Neural progenitor cell (in vitro differentiated cells): ENCODE measurements at places on chromosomes 16 and 17.

DNA sequence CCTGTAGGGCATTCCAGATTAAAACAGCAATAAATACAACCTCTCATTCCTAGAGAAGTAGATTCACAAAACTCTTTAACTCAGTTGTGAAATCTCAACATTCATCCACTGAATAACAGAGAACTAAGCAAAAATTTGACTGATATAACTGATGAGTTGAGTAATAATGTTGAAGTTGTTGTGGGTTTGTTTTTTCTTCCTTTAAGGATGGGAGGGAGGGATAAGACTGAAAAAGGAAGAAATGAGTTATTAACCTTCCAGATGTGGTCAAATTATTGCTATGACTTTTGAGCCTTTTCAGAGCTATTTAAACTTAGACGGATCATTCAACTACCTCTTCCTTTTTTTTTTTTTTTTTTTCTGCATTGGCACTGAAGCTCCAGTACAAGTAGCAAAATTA, 38.6 kb downstream of the SKAP1 start:
- DNase-seq: no peak

DNA sequence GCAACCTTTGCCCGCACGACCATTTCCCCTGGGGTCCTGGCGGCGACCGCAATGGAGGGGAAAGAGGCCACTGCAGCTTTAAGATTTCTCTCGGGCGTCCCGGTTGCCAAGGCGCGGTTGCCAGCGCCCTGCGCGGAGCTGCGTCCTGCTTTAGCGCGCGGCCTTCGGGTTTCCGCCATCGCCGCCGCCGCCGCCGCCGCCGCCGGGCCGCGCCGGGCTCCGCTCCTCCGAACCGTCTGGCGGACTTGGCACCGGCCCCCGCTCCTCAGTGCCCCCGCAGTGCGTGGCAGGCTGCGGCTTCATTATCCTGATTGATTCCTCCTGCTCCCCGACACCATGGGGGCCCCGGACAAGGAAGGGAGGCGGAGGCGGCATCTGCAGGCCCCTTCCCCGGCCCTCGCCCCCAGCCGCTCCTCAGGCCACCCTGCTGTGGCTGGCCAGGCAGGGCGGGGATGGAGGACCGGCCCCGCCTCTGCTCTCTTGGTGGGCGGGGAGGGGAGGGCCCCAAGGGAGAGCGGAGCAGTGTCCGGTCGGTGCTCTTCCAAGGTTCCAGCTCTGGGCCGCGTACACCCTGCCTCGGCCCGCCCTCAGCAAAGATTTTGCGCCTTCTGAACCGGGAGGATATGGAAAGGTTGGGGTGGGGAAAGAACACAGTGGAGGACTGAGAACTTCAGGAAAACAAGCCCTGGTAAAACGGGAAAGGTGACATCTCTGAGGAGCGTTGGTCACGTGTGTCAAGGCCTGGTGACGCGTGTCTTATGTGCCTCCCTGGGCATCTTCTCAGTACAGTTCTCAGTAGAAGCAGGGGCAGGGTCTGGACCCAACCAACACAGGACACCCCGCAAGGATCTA, 34.0 kb downstream of the NEUROD2 start:
- DNase-seq: peak; percentile 82

DNA sequence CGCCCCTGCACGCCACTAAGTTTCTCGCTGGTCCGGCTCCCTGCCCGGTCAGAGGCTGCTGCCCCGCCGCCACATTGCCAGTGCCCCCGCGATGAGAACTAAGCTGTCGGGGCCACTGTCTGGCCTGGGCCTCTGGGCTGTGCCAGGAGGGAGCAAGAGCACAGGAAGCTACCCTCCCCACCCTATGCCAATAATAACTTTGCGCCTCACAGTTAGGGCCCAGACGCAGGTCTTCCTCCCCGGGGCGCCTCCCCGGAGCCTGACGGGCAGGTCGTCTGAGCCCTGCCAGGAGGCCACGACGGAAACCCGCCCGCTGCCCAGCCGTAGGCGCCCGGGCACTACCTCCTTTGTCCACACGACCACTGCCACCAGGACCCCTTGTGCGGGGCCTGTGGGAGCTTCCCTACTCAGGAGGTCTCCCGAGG, 1.5 kb downstream of the ZFPM1 start:
- no peak for DNase-seq

DNA sequence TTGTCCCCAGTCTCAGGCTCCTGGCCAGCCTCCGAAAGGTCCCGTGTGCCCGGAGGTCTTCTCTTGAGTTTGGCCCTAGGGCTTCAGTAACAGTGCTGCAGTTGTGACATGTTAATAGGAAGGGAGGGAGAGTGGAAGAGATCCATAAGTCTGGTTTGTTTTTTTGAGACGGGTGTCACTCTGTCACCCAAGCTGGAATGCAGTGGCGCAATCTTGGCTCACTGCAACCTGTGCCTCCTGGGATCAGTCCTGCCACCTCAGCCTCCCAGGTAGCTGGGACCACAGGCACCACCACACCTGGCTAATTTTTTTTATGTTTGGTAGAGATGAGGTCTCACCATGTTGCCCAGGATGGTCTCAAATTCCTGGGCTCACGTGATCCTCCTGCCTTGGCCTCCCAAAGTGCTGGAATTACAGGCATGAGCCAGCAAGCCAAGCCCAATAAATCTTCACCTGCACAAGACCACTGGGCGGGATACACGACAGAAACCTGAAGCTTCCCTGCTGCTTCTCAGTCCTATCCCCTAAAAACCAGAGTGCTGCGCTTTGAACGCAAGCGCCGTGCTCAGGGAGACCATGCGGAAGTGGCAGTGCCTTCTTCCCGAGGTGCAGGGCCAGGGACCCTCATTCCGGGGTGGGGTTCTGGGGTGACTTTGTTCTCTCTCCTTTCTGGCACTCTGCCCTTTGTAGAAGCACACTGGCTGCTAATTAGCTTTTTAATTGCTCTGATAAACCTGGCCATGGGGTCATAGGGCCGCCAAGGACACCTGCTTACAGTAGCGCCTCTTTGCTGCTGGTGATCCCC, 10.9 kb downstream of the TRAF7 start:
- DNase-seq: no peak
